ENCODE measurements at places on chromosomes 6 and 20.

DNA sequence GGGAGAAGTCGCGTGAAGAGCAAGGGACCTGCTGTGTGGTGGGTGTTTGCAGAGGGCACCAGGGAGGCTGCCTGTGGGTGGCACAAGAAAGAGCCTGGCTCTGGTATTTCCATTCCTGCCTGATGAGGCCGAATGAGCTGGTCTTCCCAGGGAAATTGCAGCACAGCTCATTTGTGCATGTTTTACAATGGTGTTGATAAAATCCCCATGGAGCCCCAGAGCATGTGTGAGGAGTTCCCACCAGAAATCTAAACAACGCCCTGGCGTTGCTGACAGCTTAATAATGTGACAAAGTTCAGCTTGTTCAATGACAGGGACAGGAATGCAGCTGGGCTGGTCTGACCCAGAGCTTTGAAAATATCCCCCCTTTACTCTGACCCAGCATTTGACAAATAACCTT is 135.5 kb downstream of the CLIC5 start:
- DNase-seq, result no peak

GRCh38 chr20:4937407-4938319 is 63.6 kb downstream of the SLC23A2 start:
- no peak for DNase-seq

DNA sequence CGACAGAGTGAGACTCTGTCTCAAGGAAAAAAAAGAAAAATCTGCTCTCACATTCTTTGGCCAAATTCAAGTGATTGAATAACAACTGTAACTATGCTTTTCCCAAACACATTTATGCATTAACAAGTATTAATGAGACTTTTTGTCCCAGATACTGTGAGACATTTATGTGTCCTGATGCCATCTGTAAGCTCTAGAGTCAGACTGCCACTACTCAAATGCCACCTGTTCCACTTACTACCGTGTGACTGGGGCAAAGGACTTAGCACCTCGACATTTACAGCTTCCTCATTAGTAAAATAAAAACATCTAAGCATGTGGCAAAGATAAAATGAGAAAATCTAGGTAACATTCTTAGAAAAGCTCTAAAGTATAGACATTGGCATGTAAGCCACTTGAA is 178.1 kb upstream of the MARCKS start:
- no peak for DNase-seq

DNA sequence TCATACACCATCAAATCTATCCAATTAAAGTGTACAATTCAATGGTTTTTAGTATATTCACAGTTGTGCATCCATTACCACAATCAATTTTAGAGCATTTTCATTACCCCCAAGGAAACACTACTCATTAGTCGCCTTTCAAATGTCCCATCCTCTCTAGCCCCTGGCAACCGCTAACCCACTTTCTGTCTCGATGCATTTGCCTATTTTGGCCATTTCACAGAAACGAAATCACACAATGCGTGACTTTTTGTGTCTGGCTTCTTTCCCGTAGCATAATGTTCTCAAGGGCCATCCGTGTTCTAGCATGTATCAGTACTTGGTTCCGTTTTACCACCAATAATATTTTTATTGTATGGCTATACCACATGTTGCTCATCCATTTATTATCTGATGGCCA is 51.7 kb downstream of the PPP1R3G start:
- no peak for DNase-seq

GRCh38 chr20:58078741-58079522 is 149.5 kb downstream of the ANKRD60 start:
- no peak for DNase-seq

GRCh38 chr6:136036601-136037000 is 185.1 kb downstream of the PDE7B start:
- DNase-seq, result no peak

DNA sequence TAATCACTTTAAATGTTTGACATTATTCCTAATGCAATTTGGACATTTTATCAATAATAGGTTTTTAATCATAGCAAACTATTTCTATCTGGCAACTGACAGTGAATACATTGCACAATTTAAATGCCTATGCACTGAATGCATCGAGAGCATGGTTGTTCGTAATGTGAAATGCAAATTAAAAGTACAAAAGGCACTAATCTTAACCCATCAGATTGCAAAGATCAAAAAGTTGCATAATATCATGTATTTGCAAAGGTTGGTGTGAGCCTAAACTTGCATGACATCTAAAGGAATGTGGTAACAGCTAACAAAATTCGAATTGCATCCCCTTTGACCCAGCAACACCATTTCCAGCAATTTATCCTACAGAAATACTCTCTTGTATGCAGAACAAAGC is 469.9 kb upstream of the IRAK1BP1 start:
- DNase-seq, result no peak

DNA sequence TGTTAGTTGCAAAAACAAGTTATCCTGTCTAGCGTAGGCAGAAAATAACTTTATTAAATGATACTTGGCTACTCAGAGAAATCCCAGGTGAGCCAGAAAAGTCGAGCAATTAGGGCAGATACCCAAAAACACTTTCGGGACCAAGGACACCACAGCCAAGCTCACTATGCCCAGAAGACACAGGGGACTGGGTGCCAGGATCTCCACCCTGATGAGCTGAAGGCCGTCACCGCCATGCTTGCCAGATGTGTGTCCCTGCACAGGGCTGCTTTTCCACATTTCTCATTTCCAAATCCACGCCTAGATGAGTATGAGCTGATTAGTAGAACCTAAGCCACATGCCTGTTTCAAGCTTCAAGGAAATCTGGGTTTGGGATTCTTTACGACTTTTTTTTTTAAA is 214.0 kb upstream of the SMLR1 start:
- DNase-seq, result no peak

DNA sequence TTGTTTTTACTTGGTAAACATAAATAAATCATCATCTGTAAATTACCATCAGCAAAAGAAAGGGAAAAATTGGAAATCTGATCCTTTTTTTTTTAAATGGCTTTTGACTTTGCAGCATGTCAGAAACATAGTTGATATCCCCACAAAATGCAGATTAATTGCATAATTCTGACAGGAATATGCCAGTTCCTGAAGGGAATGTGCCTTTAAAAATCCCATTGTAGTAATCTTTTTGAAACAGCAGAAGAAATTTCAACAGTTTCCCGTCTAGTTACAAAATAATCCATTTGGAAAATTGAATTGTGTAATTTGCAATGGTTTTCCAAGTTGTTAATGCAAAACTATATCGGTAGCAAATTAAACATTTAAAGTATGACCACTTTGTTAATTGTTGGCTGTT is 95.2 kb downstream of the DOK5 start:
- DNase-seq, result no peak

GRCh38 chr20:55386686-55387085 is 618.6 kb downstream of the CBLN4 start:
- DNase-seq, result no peak

- no peak for DNase-seq
Measured at GRCh38 chr20:59829054-59829785, 104.2 kb downstream of the SYCP2 start.

DNA sequence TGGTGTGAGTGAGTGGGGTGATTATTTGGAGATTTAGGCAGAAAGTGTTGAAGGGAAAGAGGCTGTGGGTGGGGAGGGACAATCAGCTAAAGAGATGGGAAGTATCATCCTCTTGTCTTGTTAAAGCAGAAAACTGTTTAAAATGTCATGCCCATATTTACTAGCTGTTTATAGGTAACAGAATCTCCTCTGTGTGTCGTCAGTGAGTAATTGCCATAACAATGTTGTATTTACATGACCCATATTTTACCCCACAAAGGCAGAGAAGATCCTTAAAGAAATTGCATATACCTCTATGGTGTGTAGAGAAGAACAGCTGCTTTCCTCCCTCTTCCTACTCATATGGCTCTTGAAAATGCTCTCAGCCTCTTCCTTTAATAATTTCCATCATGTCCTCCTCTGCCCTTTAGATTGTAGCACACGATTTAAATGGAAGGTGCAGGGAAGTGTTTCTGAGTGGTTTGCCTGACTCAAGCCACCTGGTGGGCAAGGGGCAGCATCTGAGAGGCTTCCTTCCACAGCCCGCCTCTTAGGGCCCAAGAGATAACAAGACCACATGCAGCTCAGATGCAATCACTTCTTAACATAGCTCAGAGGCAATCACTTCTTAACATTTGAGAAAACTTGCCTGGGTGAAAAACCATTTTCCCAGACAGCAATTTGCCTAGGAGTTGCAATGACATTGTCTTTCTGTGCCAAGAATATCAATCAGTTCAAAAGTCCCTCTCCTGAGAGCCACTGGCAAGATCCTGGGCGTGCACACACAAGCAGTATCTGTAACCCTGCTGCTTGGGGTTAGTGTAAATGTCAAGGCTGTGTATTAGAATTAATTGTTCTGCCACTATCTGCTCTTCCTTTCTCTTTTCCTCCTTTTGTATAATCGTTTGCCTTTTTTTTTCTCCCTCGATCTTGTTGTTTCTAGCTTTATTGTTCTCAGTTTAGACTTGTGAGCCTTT is 44.1 kb upstream of the EDN1 start:
- DNase-seq, result no peak

DNA sequence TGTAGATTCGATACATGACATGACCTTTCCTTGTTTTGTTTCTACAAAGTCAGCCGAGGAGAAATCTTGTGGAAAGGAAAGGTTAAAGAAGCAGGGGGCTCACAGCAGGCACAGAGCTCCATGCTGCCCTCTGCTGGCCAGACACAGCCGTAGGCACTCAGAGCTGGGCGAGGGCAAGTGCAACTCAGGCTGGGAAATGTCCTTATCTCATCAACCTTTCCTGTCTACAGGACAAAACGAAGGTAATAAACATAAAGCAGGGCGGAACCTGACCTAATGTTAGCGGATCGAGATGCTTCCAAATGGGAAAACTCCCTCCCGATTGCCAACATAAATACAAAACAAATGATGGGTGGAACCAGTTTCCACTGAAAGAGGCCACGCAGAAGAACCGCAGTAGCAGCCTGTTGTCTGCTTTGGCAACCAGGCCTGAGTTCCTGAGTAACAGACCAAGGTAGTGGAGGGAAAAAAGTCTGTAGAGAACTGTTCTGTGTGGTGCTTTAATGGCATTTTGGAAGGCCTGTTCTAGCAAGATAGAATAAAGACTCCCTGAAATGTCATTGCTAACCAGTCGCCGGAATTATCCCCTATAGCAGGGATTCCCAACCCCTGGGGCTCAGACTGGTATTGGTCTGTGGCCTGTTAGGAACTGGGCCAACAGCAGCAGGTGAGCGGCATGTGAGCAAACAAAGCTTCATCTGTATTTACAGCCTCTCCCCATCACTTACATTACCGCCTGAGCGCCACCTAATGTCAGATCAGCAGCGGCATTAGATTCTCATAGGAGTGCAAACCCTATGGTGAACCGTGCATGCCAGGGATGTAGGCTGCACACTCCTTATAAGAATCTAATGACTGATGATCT is 85.2 kb downstream of the MBOAT1 start:
- peak; percentile 68 for DNase-seq

GRCh38 chr6:156794546-156795354 is 17.6 kb downstream of the ARID1B start:
- no peak for DNase-seq

DNA sequence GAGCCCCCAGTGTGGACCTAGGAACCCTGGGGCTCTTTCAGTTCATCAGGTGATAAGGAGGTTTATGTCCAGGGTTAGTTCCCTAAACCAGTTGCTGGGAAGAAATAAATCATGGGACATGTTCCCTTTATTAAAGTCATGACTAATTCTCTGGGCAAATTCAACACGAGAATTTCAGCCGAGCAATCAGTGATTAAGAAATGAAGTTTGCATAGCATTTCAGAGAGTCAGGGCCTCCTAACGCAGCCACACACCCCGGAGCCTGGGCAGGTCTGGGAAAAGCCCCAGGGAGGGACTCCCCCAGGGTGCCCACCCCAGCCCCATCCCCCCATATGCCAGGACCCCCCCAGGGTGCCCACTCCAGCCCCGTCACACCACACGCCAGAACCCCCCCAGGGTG is 20.1 kb downstream of the SLCO4A1 start:
- no peak for DNase-seq

DNA sequence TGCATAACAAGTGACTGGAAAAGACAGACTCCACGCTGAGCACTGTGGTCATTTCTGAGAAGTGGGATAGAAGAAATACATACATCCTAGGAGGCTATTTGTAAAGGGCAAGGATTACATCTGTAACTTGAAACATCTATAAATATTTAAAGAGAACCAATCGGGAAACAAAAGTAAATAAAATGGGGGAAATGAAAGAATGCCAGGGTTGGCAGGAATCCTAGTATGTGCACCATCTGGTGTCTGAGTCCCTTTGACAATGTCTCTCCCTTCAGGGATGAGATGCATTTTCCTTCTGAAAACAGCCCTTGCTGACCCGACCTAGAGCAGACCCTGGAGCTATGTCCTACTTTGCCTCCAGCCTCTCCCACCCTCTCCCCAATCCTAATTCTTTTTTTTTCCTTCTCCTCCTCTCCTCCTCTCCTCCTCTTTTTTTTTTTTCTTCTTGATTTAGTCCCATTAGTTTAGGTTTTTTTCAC is 53.2 kb downstream of the VSTM2L start:
- DNase-seq, result no peak

GRCh38 chr6:139303185-139303584 is 11.4 kb upstream of the TXLNB start:
- DNase-seq, result no peak

DNA sequence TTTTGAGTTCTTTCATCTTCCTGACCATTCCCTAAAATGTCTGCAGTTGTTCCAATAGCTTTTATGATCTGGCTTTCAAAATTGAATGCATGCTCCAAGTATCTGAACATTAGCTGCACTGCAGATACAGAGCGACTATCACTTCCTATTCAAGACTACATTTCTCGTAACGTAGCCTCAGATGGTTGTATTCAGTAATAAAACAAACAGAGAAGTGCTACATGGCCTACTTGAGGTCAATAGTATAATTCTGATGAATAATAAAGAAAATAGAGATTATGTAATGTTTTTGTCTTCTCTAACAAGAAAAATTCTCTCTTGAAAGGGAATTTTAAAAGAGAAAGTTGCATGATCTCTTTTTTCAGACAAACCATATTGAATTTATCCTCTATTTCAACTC is 333.9 kb upstream of the IRAK1BP1 start:
- DNase-seq, result no peak

DNA sequence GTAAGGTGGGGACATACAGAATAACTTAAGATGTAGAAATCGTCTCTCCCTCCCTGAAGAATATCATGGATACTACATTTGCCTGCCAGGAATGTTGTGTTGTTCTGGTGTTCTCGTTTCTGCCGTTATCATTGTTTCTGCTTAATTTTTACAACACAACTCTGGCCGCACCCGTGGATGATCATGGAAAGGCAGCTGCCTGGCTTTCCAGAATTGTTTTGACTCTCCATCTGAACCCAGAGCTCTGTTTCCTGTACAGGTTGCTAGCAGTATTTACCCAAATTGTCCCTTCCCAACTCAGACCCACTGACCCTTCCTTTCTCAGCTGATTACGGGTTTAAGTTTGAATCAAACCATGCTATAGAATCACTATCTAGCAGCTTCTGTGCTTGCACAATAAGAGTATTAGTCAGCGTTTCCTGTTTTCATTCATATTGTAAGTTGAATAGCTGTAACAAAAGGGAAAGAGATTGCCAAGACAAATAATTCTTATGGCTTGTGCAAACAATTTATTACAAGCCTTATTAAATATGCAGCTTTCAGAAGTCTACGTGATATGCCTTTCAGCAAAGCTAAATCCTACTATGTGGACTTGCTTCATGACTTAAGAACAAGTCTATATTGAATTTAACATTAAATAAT is 139.0 kb downstream of the MTHFD1L start:
- DNase-seq, result no peak

GRCh38 chr6:30939473-30939872 is 1.3 kb upstream of the MUCL3 start:
- DNase-seq, result no peak
